ENCODE measurements at places on chromosomes 12 and 14. TPM values are rescaled to one million over a fixed set of nuclear protein-coding genes. Genes with fewer than 3 reads are reported as not detected.
A peak's percentile ranks its signal among the peaks of the same experiment; 100 is the strongest.

YLPM1 gene
- 40.8 TPM for total RNA-seq

CLEC2B gene
- total RNA-seq = 6.7 TPM

EMP1 gene
- total RNA-seq = 118 TPM

IRAK3 gene
- total RNA-seq = 3.2 TPM

GOLGA3 gene
- total RNA-seq = 50.1 TPM

BIN2 gene
- total RNA-seq = 2.4 TPM

GALNT6 gene
- 0.65 TPM for total RNA-seq

ADAM21 gene
- 0.54 TPM for total RNA-seq

- no peak for DNase-seq
Measured at GRCh38 chr12:81727391-81727790, 31.8 kb downstream of the PPFIA2 start.

DNA sequence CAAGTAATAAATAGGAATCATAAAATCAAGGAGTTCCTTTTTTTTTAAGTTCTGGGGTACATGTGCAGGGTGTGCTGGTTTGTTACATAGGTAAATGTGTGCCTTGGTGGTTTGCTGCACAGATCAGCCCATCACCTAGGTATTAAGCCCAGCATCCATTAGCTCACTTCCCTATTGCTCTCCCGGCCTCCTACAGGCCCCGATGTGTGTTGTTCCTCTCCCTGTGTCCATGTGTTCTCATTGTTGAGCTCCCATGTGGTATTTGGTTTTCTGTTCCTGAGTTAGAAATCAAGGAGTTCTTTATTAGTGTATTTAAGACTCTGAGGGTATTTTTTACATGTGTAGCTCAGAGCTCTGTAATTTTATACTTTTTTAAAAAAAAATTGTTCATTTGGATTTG, 86.0 kb downstream of the SCFD1 start:
- DNase-seq = no peak

- DNase-seq = no peak
Measured at GRCh38 chr12:81005606-81006005, 67.9 kb upstream of the LIN7A start.

DNA sequence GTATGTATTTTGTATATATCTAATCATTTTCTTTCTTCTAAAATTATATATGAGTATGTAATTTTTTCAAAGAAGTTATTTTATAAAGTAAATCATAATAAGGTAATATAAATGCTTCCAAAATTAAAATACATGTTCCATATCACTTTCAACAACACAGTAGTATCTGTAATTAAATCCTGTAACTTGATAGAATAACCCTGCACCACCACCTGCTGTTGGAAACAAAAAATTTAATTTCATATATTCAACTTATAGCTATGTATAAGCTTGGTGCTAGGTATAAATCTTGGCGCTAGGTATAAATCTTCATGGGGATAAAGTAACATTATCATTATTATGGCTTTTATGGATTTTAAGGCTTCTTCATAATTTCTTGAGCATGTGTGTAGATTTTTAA, 149.7 kb upstream of the DCN start:
- DNase-seq = no peak

DNA sequence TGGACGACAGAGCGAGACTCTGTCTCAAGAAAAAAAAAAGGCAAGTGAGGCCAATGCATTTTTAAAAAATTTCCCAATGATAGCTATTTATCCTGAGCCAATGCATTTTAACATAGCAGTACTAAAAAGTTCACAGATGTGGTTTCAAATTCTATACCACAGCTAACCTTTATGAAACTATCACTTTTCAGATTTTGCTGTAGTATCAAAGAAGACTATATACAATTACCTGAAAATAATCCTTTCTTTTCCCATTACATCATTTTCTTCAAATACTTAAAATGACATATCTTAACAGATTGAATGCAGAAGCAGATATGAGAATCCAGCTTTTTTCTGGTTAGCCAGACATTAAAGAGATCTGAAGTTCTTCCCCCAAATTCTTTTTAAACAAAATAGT, 13.2 kb downstream of the ATF7 start:
- no peak for DNase-seq

GRCh38 chr14:101367421-101368261, 193.7 kb upstream of the DIO3 start:
- DNase-seq = peak; percentile 72

GRCh38 chr14:34348592-34348991, 113.4 kb downstream of the SPTSSA start:
- DNase-seq = no peak

GRCh38 chr12:6928022-6928702, 403 bp downstream of the ATN1 start:
- DNase-seq = peak; percentile 61

DNA sequence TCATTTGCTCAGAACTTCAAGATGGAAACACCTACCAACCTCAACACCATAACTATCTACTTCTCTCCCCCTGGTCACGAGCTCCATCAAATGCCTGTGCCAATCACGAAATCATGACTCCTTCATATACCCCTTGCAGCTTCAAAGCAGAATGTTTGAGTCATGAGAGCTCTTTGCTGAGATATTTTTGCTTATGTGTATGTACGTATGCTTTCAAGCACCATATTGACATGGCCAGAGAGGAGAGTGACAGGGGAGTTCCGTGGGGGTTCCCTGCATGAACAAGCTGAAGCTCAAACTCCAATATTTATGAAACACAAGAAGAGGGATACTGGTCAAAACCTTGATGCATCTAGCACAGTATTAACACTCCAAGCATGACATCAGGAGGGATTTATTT, 374.4 kb downstream of the DPF3 start:
- DNase-seq = no peak

DNA sequence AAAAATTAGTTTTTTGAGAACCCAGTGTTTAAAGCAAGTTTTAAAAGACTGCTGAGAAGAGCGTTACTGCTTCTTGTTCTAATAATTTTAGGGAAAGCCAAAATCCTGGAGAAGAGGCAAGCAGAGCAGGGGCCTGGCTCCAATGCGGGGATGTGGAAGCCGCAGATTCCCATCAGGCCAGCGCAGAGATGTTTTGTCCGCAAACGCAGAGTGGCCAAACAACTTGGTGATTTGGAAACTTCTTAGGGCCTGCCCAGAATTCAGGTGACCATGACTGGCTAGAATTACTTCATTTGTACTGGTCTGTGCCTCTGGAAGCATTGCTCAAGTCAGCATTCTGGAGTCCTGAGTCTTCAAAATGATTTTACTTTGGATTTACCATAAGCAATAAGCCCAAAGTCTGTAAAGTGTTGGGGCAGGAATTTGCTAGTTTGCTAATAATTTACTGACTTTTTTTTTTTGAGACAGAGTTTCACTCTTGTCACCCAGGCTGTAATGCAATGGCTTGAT, 208.4 kb downstream of the PPM1H start:
- DNase-seq = no peak

- no peak for DNase-seq
Measured at GRCh38 chr12:94557746-94558295, 92.5 kb downstream of the TMCC3 start.

DNA sequence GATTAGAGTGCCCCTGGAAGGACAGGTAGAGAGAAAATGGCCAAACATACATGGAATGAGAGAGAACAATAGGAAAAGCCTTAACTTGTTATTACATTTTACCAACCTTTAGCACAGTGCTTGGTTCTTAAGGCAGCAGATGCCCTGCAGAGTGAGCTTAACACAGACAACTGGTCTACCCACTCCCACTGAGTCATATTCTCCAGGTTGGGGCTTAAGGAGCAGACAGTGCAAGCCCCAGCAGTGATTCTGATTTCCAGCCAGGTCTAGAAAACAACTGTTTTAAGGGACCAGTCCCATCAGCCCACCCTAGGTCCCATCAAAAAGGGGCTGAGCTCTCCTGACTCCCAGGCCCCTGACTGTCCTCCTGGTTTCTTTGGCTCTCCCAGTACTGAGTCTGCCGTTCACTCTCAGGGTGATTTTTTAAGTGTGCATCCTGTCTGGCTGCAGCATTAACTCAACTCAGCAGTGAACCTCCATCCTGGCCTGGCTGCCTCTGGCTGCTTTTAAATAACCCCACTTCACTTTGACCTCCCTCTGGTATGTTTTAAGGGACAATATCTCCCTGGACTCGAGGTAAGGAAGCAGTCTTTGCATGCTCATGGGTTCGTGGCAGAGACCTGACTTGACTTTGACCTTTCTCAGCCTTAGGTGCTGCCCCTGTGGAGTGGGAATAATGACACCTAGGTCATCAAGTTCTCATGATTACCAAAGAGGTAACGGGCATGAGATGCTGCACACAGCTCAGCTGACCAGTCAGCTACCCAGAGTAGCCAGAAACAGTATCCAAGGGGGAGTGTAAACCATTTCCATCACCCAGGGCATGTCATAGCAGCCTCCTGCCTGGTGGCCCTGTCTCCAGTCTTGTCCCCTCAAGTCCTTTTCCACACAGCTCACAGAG, 210.7 kb upstream of the PWP1 start:
- DNase-seq = no peak

GRCh38 chr12:3168223-3169221, 91.3 kb downstream of the TSPAN9 start:
- no peak for DNase-seq

DNA sequence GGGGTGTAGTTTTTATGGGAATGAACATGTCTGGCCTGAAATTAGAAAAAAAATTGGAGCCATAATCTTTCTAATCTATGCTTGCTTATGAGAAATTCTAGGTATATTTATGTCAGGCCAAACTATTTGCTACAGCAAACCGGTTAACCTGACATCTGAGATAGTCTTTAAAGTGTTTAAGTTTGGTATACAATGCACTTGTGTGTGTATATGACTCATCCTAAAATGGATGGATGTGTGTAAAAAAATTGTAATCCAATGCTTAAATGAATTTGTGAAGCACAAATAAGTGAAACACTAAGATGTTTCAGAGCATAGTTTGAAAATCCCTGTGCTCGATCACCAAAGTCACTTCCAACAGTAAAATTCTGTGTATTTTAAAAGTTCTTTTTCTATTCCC, 6.7 kb downstream of the CNOT2 start:
- no peak for DNase-seq

GRCh38 chr12:132133952-132134652, 10.0 kb downstream of the DDX51 start:
- no peak for DNase-seq

DNA sequence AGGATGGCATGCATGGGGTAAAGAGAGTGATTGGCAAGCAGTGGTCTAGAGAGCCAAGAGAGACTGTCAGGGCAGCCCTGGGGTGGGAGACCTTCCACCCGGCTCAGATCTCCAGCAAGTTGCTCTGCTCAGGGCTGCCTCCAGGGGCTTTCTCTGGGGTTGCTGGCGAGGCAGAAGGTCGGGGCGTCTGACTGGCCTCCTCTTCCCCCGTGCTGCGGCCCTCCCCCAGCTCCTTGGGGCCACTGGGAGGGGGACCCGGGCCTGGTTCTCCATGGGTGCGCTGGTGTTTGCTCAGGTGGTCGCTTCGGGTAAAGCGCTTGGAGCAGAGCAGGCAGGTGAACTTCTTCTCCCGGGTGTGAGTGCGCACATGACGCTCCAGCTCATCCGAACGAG, 6.6 kb upstream of the AAAS start:
- DNase-seq = no peak

GRCh38 chr14:94485944-94486841, 10.2 kb upstream of the SERPINA9 start:
- peak; percentile 83 for DNase-seq

- DNase-seq = no peak
Measured at GRCh38 chr12:78392918-78393317, 471.7 kb upstream of the SYT1 start.

- no peak for DNase-seq
Measured at GRCh38 chr12:128111951-128112350, 155.0 kb upstream of the TMEM132C start.

DNA sequence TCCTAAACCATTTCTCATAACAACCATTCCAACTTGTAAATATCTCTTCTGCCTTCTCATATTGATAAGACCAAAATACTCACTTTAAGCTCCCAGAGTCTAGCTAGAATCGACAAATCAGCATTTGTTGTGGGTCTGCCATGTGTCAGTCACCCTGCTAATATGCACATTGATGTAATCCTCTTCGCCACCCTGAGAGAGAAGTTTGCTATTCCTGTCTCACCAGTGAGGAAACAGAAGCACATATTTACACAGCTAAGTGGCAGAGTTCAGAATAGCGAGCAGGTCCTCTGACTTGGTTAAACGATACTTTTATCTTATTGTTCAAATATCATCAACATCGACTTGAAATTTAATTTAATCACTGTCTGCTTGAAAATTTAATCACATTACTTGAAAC, 142.1 kb downstream of the ANO4 start:
- no peak for DNase-seq

- DNase-seq = no peak
Measured at GRCh38 chr12:111451232-111451631, 45.5 kb downstream of the SH2B3 start.

DNA sequence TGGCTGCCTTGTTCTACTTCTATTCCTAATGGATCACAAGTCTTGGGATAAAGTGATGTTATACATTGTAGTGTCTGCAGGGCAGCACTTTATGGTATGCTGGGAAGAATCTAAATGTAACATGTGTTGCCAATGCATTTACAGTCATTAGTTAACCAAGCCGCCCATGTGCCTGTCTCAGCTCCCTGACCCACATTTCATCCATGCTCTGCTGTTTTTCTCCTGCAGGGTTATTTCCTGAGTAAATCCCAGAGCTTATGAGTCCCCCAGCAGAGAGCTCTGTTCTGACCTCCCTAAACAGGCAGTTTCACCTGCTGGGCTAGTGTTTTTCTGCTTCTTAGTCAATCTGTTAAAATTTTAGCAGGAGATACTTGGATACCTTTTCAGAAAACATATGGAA, 4.4 kb upstream of the TMTC2 start:
- no peak for DNase-seq

- peak; percentile 87 for DNase-seq
Measured at GRCh38 chr14:50830044-50830931, 674 bp downstream of the NIN start.

DNA sequence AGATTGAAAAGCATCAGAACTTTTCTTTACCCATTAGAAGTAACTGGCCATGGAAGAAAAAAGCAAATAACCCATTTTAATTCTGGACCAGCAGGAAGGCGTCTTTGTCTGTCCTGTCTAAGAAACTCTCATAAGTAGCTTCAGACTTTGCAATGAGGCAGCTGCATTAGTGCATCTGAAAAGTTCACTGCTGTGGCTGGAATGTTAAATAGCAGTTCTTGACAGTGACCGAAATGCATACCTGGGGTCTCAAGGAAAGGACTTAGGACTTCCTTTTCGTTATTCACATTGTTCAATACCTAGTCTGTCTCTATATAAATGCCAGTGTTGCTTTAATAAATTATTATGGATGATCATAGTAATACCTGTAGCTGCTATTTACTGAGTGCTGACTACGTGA, 125.9 kb downstream of the ANO4 start:
- DNase-seq = no peak

All from cardiac septum (tissue), 1 donor.